ENCODE measurements at places on chromosomes 4 and X.

GRCh38 chr4:157010630-157011029 lies 39.0 kb upstream of the PDGFC start:
- DNase-seq = no peak

GRCh38 chr4:40309250-40309774 lies 25.8 kb upstream of the CHRNA9 start:
- DNase-seq = no peak

- DNase-seq = no peak
Measured at GRCh38 chr4:4800646-4801408, 58.6 kb upstream of the MSX1 start.

DNA sequence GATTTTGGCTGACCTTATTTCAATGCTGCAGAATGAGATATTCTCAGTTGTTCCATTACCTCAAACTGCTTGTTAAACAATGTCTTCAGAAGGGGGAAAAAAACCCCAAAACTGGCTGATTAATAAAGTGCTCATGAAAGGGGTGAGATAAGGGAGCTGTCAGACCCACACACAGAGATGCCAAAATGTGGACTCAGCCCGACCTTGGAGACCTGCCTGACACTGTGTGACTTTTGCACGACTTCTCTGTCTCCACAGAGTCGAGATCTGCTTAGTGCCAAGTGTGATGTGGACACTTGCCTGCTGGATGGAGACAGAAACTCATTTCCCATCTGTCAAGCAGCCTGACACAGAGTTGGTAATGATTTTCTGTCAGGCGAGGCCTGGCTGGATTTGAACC lies 31.5 kb downstream of the REELD1 start:
- no peak for DNase-seq

GRCh38 chr4:53890461-53890860 lies 173.9 kb downstream of the CHIC2 start:
- no peak for DNase-seq

DNA sequence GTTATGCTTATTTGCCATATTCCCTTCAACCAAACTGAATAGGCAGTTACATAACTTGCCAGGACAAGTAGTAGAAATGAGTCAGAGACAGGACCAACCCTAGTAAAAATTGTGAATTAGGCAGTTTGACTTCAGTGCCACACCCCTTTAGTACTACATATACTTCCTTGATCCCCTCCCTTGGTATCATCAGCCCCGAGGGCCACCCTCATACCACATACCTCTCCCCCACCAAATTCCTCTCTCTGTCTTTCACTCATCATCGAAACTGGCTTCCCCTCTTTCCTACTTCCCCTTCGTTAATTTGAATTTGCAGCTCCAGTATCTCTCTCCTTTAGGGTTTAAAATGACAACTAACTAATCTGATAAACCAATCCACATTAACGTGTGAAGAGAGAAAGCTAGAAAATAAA lies 7.9 kb upstream of the PTPN13 start:
- no peak for DNase-seq

- no peak for DNase-seq
Measured at GRCh38 chrX:38055170-38055847, 49.0 kb downstream of the SYTL5 start.

- DNase-seq = no peak
Measured at GRCh38 chr4:154332681-154333421, 158.7 kb downstream of the DCHS2 start.

DNA sequence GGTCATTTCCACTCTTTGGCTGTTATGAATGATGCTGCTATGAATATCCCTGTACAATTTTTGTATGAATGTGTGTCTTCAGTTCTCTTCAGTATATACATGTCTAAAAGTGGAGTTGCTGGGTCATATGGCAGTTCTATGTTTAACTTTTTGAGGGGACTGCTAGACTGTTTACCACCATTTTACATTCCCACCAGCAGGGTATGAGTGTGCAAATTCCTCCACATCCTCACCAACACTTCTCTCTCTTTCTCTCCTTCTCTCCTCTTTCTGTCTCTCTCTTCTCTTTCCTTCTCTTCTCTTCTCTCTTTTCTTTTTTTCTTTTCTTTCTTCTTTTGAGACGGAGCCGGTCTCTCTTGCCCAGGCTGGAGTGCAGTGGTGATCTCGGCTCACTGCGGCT lies 7.8 kb downstream of the WWC2 start:
- no peak for DNase-seq

DNA sequence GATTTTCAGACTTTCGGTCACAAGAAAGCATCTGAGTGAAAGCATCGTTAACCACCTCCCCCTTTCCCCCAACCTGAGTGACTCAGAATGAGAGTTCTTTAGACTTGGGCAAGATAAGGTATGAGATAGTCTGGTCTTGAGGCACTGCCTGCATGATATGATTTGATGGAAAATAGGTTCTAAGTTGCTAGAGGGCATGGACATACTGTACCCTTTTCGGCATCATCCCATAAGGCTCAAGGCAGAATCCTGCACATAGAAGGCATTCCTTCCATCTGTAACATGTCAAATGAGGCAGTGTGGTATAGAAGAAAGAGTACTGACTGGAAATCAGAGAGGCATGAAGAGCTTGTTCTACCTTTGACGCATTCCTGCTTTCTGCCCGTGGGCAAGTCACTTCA lies 16.8 kb upstream of the AMOT start:
- no peak for DNase-seq

- DNase-seq = no peak
Measured at GRCh38 chrX:21659320-21659719, 1.2 kb upstream of the KLHL34 start.
